ENCODE measurements at places on chromosomes 7 and 10.

- DNase-seq, result no peak
Observed at GRCh38 chr7:47658886-47659635, 77.2 kb upstream of the TNS3 start.

DNA sequence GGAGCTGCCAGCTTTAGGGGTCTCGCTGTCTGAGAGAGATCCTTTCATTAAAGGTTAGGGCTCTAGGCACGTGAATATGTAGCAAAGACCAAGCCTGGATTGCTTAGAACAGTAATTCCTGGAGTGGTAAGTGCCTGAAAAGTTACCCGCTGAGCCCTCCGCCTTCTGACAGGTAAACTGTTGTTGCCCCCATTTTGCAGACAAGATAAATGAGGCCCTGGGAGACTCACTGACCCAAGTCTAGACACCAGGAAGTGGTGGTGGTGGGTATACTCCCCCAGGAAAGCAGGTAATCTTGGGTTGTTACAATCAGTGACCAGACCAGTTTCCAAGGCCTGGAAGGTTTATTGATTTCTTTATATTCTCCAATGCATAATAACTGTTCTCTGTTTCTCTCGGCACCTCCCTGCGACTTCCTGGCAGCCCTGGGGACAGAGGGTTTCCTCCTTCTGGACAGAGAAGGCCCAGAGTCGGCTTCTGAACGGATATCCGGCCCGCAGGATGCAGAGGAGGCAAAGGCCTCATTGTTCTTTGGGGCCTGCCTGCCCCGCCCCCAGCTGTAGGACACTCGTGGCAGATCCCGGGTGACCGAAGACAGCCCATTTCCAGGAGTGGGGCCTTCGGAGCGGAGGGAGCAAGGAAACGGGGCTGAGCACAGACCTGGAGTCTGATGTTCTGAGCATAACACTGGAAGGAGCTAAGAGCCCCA lies 1.3 kb upstream of the GRK5 start:
- peak; percentile 36 for DNase-seq

GRCh38 chr7:140592964-140593671 lies 47.5 kb downstream of the DENND2A start:
- no peak for DNase-seq

- no peak for DNase-seq
Observed at GRCh38 chr10:132551808-132552130, 14.2 kb downstream of the INPP5A start.

DNA sequence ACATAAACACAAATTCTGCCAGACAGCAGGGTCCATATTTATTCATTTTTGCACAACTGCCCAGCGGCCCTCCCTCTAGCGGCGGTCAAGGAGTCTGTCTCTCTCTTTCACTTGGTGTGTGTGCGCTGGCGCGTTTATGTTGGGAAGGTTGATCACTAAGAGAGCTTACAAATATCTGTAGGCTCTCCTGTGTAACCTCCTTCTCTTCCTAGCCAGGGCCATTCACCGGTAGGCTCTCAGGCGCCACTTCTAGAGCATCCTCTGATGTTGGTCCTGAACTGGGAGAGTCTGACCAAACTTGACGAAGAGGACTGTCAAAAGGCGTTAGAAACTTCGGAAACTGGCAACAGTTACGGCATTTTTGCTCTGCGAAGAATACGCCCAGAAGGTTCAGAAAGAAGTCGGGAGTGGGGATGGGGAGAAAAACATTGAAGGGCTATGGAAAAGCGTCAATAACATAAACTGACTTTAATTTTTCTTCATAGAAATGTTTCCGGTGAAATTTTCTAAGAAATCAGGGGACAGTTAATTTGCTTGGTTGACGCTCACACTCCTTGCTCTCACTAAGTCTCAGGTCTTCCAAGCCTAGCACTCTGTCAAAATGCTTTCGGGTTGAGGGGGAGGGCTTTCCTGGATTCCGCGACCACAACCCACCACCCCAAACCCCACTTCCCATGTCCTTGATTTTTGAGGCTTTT lies 731.1 kb downstream of the ZWINT start:
- peak; percentile 13 for DNase-seq

GRCh38 chr7:128454808-128455542 lies 703 bp upstream of the HILPDA start:
- no peak for DNase-seq

DNA sequence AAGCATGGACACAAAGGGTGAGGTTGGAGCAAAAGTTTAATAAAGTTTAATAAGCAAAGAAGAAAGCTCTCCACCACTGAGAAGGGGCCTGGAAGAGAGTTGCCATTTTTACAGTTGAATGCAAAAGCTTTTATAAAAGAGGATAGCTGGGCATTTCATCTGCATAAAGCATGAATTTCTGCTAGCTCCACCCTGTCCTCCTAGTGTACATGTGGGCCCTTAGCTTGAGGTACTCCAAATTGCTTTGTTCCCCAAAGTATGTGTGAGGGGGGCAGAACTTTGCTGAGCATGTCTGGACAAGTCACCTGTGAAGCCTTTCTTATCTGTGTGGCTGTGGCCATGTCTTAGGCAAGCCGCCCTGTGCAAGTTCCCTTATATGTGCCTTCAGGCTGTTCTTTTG lies 22.6 kb upstream of the CROT start:
- no peak for DNase-seq

- DNase-seq, result no peak
Observed at GRCh38 chr10:69130251-69130650, 6.3 kb downstream of the VPS26A start.

DNA sequence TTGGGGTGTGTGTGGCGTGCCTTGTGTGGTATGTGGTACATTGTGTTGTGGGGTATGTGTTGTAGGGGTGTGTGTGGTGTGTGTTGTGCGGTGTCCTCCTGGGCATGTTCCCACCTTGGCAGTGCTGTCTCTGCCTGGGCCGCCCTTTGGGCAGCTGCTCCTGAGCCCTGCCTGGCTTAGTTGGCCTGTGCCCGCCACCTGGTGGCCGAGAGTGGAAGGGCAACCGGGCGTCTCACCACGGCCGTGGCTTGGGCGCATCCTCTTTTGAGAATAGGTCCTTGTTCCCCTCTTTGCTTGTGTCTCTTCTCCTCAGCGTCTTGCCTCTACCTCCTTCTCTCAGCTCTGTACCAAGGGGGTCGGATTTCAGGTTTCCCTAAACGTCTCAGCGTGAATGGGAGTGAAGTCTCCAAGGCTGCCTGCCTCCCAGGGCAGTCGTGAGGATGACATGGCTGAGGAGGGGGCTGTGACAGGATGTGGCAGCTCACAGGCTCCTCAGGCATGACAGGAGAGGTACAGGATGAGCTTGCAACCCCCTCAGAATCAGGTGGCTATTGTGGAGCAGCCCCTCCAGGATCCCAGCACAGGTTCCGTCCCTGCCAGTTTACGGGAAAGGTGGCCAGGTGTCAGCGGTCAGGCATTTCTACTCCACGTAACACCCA lies 98.4 kb upstream of the PODXL start:
- DNase-seq, result peak; percentile 77

DNA sequence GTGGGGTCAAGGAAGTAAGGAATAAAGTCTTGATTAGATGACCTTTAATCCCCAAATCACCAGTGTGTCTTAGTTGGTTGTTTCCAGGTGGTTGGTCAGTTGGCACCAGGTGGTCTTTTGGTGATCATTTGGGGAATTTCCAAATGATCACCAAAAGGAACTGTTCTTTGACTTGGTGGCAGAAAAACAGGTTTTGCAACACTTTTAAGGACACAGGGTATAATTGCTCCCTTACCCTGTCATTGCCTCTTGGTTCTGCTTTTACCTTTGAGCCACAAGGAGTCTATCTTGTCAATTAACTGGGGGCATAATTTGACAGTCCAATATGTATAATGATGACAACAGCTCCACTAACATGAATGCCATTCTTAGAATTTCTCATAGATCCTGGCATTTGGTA lies 104.2 kb downstream of the ADK start:
- DNase-seq, result no peak

DNA sequence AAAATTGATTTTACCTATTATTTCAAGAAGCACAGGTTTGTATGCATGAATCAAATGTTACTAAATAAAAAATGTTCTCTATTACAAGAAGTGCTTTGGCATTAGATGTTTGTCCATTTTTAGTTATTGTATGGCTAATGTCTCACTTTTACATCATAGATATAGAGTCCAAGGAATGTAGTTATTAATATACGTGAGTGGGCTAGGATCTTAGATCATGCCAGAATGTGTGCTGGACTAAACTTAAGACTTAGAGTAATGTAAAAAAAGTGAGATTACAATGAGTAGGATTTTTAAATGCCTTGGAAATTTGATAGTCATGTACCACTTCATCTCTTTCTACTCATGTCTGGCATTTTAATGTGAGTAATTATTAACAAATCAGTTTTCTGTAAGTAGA lies 196.6 kb downstream of the ARL4A start:
- no peak for DNase-seq

- DNase-seq, result no peak
Observed at GRCh38 chr10:24333736-24334135, 124.8 kb downstream of the KIAA1217 start.

DNA sequence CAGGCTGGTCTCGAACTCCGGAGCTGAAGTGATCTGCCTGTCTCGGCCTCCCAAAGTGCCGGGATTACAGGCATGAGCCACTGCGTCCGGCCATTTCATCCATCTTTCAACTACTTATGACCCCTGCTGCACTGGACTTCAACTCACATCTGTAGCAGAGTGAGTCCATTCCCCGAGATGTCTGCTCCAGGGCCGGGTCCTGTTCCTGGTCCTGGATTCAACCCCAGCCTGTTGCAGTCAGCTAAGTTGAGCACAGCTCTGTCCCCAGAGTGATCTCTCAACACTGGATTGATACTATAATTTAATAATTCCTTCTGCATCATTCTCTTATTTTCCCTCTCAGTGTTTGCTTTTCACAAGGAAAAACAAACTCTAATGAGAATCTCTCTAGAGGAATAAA lies 25.8 kb downstream of the PRTFDC1 start:
- DNase-seq, result no peak

GRCh38 chr7:134783294-134784069 lies 4.0 kb downstream of the CALD1 start:
- no peak for DNase-seq

DNA sequence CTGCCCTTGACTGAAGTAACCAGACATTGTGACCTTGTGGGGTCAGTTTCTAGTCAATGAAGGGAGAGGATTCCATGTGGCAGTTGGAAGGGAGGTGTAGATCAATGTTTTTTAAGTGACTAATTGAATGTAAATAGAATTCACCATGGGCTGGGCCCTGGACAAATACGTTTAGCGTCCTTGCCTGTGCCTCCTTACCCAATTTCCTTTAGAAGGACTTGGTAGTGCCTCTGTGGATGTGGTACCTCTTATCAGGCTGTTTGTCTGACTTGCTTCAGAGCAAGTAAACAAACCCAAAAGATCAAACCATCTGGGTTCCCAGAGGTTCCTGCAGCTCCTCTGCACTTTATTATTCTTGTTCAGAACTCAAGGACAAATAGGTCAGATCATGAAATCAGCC lies 4.3 kb upstream of the KAT6B start:
- no peak for DNase-seq

DNA sequence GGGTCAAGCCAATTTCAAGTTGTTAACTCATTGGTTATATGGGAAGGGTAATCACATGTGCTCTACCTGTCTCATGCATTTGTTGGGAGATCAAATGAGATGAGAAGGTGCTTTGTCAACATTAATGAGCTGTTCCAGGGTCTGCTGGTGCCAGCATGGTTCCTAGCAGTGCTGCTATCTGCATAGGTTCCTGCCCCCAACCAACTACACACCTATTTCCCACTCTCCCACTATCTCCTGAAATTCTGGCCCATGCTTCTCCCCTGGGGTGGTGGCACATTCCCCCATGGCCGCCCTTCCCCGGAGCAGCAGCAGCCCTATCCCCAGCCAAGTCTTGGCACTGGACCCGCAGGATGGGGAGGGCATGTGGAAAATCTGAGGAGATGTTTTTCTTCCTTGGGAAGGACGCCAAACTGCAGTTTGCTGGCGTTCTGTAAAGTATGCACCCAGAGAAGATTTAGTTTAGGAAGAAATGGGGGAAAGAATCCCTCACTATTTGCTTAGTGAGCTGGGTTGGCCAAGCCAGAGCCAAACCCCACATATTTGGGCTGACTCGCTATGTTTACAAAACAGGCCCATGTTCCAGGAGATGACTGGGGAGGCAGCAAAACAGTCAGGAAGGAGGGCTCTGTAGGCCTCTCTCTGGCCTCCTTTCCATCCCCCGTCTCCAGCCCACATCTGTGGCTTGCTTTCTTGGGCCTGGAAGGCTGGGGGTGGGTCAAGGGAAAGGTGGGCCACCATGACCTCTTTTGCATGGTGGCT lies 42.5 kb downstream of the PPP1R3C start:
- DNase-seq, result no peak
